ENCODE measurements at places on chromosomes 3 and 15. TPM values are rescaled to one million over a fixed set of nuclear protein-coding genes. Genes with fewer than 3 reads are reported as not detected.

Gene CHST13
- not detected for total RNA-seq

GRCh38 chr3:26525013-26525412 is 97.6 kb upstream of the LRRC3B start:
- H3K36me3 ChIP-seq: peaks cover 1% of the 10 kb centered on the region
- H3K4me1 ChIP-seq: no peaks in the 10 kb centered on the region
- H3K27ac ChIP-seq: no peak overlapping the region
- no peak overlapping the region for H3K4me3 ChIP-seq
- no peaks in the 10 kb centered on the region for H3K27me3 ChIP-seq
- no peak for DNase-seq

Gene OSBPL10
- 44.1 TPM for total RNA-seq

GRCh38 chr3:171822431-171823106 is 12.3 kb upstream of the PLD1 start:
- H3K27ac ChIP-seq: no peak overlapping the region
- peaks cover 7% of the 10 kb centered on the region for H3K4me1 ChIP-seq
- no peaks in the 10 kb centered on the region for H3K36me3 ChIP-seq
- no peak overlapping the region for H3K4me3 ChIP-seq
- no peak for DNase-seq

- no peaks in the 10 kb centered on the region for H3K4me1 ChIP-seq
- H3K4me3 ChIP-seq: no peak overlapping the region
- DNase-seq: no peak
Measured at GRCh38 chr15:94174399-94174802, 57.0 kb upstream of the MCTP2 start.

GRCh38 chr3:86968244-86968932 is 22.6 kb downstream of the VGLL3 start:
- H3K27me3 ChIP-seq: no peaks in the 10 kb centered on the region
- peaks cover 79% of the 10 kb centered on the region for H3K4me1 ChIP-seq
- no peak overlapping the region for H3K4me3 ChIP-seq
- peak; percentile 75 for DNase-seq
- peak overlapping the region; percentile 71 for H3K27ac ChIP-seq

Gene TBCCD1
- 19.6 TPM for total RNA-seq

DNA sequence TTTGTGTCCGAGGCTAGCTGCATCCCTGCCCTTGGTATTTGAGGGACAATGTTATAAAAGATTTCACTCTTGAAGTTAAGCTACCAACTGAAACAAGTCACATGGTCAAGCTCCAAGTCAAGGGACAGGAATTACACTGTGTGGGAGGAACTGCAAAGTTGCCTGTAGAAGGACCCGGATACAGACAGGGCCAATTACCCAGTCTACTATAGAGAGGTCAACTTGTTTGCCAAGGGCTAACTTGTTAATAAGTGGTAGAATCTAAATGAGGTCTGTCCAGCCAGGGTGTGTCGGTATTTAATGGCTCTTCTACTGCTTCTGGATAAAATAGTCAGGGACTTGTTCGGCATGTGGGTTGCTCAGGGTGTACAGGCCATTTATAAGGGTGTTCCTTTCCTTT is 55.7 kb downstream of the PTPRG start:
- peaks cover 15% of the 10 kb centered on the region for H3K4me1 ChIP-seq
- no peak overlapping the region for H3K4me3 ChIP-seq
- H3K27ac ChIP-seq: no peak overlapping the region
- H3K27me3 ChIP-seq: peaks cover 13% of the 10 kb centered on the region

DNA sequence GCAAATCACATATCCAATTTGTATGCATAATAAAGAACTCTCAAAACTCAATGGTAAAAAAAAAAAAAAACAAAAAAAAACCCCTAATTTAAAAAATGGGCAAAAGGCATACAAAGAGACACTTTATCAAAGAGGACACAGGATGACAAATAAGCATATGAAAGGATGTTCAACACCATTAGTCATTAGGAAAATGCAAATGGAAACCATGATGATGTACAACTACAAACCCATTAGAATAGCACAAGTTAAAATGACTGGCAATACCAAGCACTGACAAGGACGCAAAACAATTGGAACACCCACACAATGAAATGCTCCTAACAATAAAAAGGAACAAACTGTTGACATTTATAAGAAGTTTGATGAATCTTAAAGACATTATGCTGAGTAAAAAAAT is 63.4 kb upstream of the ADAMTS17 start:
- H3K36me3 ChIP-seq: peaks cover 1% of the 10 kb centered on the region
- H3K4me1 ChIP-seq: no peaks in the 10 kb centered on the region
- no peak overlapping the region for H3K27ac ChIP-seq
- H3K4me3 ChIP-seq: no peak overlapping the region

DNA sequence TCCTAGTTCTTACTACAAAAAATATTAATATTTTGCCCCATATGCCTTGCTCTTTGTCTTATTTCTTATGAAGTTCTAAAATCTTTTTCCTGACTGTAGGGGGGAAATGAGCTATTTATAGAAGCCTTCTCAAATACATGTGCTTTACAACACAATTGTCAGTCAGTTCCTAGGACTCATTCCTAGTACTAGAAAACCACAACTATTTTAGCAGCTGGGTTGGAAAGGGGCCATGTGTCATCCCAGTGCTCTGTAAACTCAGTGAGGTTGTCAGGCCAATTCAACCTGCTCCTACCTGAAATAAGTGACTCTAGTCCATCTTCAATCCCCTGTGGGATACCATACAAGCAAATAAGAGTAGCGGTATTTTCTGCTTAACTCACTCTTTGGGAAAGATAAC is 153.8 kb downstream of the ULK4 start:
- H3K27me3 ChIP-seq: no peaks in the 10 kb centered on the region
- no peak overlapping the region for H3K4me3 ChIP-seq
- no peak overlapping the region for H3K27ac ChIP-seq
- peaks cover 10% of the 10 kb centered on the region for H3K4me1 ChIP-seq

Gene HDAC11
- total RNA-seq: 16.5 TPM

Gene CYP1A1
- 0.27 TPM for total RNA-seq

DNA sequence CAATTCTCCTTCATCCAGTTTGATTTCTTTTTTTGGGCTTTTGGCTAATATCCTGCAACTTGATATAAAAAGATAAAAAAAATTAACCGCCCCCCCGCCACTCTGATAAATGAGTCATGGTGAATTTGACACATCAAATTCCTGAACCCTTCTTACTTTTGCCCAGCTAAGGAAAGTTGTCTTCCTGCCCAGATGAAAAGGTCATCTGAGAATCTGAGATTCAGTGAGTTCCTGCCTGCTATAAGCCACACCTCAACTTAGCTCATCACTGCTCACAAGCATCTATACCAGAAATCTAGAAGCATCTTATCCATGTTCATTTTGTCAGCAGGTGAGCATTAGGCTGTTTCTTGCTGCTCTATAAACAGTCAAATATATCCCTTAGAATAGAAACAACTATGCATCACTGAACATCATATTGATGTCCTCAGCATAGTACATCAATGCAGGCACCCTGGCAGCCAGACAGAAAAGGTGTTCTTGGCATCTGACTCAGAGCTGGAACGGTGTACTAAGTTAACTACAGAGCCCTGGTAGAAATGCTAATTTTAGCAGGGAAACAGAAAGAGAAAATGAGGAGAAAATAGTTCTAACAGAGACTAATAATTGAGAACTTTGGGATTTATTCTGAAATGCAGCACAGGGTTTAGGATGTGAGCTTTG is 77.1 kb downstream of the SEMA6D start:
- DNase-seq: no peak
- no peak overlapping the region for H3K4me3 ChIP-seq
- peaks cover 7% of the 10 kb centered on the region for H3K4me1 ChIP-seq
- no peak overlapping the region for H3K27ac ChIP-seq
- no peaks in the 10 kb centered on the region for H3K36me3 ChIP-seq

Gene CAND2
- total RNA-seq: 11.3 TPM

Gene SPINT1
- 0.87 TPM for total RNA-seq

- H3K27ac ChIP-seq: peak overlapping the region; percentile 83
- DNase-seq: no peak
- H3K4me3 ChIP-seq: no peak overlapping the region
- no peaks in the 10 kb centered on the region for H3K36me3 ChIP-seq
- H3K27me3 ChIP-seq: no peaks in the 10 kb centered on the region
Measured at GRCh38 chr15:33013827-33014445, 180.6 kb downstream of the FMN1 start.

DNA sequence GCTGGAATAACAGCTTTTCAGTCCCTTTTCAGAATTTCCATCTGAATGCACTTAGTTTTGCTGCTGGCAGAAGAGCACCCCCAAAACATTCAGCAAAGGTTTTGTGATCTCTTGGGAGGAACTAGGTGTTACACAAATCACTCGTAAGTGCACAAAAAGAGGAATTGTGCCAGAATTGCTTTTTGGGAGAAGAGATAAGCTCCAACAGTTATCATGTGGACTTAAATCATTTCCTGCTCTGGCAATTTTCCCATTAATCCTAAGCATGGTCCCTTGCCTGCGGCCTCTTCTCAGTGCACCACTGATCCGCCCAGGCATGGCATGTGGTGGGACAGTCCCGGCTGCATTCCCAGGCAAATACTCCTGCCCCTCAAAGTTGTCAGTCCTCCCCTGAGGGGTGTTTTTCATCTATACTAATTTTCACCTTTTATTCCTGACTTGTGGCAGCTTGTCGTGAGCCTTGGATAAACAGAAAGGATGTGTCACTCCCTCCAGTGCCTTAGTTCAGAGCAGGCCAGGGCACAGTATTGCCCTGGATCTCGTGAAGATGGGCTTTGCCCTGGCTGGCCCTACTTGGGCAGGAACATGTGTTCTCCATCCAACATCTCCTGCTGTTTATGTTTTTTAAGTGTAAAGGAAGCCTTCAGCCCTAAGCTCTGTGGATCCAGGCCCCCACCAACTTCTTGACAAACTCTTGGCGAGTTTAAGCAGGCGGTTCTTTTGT is 44.6 kb upstream of the VILL start:
- peak overlapping the region; percentile 75 for H3K27ac ChIP-seq
- H3K27me3 ChIP-seq: no peaks in the 10 kb centered on the region
- no peak overlapping the region for H3K4me3 ChIP-seq
- peaks cover 84% of the 10 kb centered on the region for H3K4me1 ChIP-seq
- H3K36me3 ChIP-seq: no peaks in the 10 kb centered on the region

DNA sequence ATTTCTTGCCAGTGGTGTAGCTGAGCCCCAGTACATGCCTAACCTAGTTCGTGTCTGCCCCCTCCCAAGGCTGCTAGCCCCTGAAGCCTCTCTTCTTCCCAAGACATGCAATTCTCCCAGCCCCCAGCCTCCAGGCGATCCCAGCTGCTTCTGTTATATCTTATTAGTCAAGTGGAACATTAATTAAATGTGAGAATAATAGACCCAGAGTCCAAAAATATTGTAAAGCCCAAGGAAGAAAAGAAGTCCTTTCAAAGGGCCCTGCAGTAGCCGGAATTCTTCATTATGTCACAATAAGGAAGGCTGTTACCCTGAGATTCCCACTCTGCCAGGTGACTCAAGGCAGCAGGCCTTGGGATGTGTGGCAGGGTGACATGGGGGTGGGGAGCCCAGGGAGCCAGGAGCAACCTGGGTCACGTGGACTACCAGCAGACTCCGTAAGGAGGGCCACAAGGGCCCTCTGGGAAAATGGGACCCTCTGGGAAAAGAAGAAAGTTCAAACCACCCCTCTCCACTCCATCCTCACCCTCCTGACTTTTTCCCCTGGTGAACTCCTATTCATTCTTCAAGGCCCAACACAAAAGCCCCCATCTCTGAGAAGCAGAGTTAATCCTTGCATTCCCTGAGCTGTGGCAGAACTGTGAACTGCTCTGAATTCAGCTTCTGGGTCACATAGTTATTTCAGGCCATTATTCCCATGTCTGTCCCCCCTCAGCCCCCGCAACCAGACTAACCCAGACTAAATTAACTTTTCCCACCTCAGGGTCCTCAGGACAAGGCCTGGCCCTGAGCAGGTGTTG is 21.8 kb upstream of the TRH start:
- H3K4me3 ChIP-seq: no peak overlapping the region
- H3K27ac ChIP-seq: no peak overlapping the region
- H3K4me1 ChIP-seq: no peaks in the 10 kb centered on the region
- peaks cover 35% of the 10 kb centered on the region for H3K27me3 ChIP-seq
- H3K36me3 ChIP-seq: no peaks in the 10 kb centered on the region
- no peak for DNase-seq

Gene FOXL2
- not detected for total RNA-seq

DNA sequence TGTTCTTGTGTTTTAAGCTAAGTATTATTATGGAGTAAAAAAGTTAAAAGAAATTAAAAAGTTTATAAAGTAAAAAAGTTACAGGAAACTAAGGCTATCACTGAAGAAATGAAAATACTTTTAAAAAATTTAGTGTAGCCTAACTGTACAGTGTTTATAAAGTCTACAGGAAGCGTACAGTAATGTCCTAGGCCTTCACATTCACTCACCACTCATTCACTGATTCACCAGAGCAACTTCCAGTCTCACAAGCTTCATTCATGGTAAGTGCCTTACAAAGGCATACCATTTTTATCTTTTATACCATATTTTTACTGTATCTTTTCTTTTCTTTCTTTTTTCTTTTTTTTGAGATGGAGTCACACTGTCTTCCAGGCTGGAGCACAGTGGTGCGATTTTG is 40.7 kb upstream of the SCN5A start:
- no peak overlapping the region for H3K4me3 ChIP-seq
- H3K4me1 ChIP-seq: no peaks in the 10 kb centered on the region
- H3K27ac ChIP-seq: no peak overlapping the region
- H3K36me3 ChIP-seq: no peaks in the 10 kb centered on the region
- peaks cover 6% of the 10 kb centered on the region for H3K27me3 ChIP-seq

DNA sequence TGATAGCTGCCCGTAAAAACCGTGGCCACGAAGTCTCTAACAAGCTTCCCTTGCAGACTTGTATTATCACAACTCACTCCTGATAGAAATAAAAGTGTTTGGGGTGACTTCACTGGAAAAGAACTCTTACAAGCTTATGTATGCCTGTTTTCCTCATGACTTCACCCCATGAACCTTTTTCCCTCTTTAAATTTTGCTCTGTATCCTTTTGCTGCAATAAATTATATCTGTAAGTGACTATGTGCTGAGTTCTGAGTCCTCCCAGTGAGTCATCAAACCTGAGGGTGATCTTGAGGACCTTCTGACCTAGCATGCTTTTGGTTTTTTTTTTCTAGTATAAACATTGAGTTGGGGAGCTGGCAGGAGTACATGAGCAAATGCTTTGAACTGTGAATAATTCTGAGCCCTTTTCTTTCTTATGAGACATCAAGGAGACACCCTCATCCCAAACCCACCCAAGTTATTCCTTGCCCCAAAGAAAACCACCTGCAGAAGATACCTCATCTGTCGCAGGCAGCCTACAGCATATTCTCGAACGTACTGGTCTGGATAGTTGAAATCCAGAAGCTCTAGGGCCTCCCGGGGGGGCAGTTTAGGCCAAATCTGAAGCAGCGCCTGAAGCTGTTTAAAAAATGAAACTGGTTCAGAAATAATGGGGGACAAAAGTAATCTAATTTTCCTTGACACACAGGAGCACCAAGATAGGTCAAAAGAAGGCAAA is 85.9 kb downstream of the FAIM start:
- no peaks in the 10 kb centered on the region for H3K27me3 ChIP-seq
- peaks cover 16% of the 10 kb centered on the region for H3K4me1 ChIP-seq
- H3K4me3 ChIP-seq: no peak overlapping the region
- peak overlapping the region; percentile 77 for H3K27ac ChIP-seq
- H3K36me3 ChIP-seq: peaks cover 3% of the 10 kb centered on the region
